ENCODE measurements at places on chromosomes 6 and 20.

DNA sequence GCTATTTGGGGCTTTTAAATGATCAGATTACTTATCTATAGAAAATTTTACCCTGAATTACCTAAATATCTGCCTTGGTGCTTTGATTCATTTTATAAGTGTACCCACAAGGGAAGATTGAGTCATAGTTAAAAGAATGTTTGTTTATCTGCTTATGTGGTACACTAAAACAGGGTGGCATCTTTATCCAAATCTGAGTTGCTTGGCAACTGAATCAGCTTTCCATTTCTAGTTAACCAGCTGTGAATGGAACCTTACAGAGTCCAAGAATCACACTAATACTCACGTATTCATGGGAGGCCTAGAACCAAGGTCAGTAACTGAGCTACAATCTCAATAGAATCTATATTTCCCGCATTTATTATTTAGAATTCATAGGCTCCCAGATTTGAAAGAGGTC is 44.0 kb upstream of the CAP2 start:
- no peak for DNase-seq

DNA sequence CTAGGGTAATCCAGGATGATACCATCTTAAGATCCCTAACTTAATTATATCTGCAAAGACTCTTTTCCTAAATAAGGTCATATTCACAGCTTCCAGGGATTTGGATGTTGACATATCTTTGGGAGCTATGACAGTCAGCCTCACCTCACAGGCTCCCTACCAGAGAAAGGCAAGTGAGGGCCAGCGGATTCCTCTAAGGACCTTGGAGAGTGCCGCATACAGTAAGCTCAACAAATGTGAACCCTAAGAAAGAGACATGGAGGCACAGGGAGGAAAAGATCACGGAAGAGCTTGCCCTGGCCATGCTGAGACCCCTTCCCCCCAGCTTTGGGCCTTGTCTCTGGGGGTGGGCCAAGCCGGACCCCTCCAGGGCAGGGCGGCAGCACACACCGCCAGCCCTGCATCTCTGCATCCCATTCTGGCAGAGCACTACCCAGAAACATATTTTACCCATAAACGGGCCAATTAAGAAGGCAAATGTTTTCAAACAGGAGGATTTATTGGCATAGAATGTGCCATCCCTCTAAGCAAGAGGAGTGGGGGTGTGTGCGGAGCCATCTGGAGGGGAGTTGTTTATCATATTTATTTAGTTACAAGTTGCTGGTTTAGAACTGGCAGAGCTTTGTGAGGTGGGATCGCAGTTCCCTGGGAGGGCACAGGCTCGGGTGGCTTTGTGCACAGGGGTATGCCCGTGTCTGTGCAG is 55.4 kb downstream of the CHMP4B start:
- DNase-seq = no peak

DNA sequence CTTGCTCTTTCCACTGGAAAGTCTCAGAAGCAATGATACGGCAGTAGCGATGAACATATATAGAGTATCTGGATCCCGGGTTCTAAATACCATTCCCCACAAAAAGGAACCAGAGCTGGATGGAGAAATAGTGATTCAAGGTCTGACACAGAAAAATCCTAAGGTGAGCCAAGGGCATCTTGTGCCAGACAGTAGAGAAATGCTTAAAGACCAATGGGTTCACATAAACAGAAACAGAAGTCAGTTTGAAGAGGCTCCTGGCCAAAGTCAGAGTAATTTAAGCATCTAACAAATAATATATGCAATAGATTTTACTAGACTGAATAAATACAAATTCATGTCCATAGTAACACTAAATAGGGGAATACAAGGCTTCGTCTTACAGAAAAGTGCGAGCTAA is 54.7 kb downstream of the RGS17 start:
- DNase-seq = no peak

DNA sequence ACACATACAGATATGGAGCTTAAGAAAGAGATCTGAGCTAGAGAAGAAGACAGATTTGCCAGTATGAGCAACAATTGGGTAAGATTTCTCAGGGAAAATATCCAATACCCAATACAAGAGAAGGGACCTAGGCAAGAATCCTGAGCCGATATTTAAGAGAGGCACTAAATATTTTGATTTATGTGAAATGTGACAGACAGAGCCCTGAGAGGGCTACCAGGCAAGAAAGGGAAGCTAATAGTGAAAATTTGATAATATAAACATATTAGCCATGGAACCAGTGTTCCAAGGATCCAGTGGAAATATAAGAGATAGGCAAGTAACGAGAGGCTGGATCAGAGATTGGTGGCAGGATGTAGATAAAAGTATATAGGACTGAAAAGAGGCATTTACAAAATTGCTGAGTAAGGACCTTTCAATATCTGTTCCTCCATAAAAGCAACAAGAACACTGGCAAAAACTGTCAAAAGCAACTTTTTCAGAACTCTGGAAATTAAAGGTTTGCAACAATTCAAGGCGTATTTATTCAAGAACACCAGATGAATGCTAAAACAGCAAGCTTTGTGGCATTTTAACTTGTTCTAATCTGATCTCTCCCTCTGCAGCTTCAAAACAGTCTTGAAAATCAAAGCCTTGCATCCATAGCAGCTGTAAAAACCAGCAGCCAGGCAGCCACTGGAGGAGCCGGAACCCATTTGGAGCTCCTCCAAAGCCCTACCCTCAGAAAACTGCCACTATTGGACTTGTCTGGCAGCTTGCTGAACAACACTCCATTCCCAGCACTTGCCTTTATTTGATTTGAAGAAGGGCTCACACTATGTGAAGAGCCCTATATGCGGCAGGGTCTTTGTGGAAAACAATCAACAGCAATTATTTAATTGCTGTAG is 58.8 kb downstream of the REV3L start:
- no peak for DNase-seq

GRCh38 chr6:111282515-111282914 is 195.2 kb downstream of the SLC16A10 start:
- no peak for DNase-seq
